ENCODE measurements at places on chromosomes 13 and 19.
A peak's percentile ranks its signal among the peaks of the same experiment; 100 is the strongest.

DNA sequence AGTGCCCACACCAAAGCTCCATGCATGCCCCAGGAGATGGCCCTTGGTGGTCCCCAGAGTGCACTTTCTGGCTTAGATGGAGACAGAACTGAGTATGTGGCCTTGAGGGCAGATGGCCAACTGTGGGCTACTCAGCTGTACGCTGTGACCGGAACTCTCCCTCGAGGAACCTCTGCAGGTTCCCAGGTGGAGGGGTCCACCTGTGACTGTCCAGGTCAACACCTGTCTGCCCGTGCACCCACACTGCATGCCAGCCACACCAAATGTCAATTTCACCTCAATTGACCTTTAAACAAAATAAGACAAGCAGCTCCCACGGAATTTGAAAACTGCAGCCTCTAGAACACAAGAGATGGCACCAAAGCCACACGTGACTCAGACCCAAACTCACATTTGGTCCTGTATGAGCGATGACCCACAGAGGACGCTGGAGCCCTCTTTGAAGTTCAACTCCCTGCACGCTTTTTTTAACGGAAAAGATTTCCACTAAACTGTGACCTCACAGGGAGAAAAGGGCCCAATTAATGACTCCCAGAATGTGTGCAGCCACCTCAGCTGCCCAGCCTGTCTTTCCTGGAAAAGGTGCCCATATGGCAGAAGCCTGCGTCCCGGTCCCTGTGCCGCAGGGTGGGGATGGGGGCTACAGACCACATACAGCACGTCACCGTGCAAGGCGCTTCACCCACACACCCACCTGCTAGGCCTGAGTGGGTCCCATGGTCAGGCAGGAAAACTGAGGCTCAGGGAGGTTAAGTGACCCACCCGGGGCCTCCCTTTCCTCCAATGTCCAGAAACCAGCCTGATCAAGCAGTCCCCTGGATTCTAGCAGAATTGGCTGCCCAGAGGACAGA, 47.7 kb downstream of the KLF2 start:
- no peak for DNase-seq

DNA sequence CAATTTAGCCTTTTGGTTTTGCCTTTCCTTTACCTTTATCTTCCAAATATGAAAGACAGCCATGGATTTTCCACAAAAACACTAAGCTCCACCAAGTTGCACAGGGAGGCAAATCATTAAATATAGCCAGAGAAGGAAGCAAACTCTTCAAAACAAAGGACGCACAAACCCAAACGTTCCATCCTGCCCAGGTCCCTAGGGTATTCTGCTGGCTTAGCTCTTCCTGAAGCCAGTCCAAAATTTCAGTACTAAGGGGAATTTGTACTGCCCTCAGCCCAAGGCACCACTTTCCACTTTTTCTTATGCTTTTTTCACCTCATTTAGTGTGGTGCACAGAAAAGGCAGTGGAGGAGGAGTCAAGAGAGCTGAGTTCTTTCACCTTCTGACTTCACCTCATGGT, 169.9 kb downstream of the FLT1 start:
- no peak for DNase-seq

GRCh38 chr13:46168783-46169182, 13.2 kb downstream of the LCP1 start:
- no peak for DNase-seq

- DNase-seq = peak; percentile 22
Observed at GRCh38 chr19:18202778-18203407, 949 bp downstream of the RAB3A start.

- DNase-seq = no peak
Observed at GRCh38 chr13:23928985-23929384, 31.7 kb upstream of the C1QTNF9B start.

- no peak for DNase-seq
Observed at GRCh38 chr19:7170983-7171382, 101.5 kb downstream of the ZNF557 start.

DNA sequence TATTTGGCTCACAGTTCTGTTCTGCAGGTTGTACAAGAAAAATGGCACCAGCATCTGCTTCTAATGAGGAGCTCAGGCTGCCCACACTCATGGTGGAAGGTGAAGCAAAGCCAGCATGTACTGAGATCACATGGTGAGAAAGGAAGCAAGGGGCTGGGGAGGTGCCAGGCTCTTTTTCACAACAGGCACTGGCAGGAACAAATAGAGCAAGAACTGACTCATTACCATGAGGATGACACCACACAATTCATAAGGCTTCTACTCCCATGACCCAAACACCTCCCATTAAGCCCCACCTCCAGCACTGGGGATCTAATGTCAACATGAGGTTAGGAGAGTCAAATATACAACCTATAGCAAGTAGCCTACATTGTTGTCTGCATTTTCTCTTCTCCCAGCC, 522.6 kb downstream of the RFC3 start:
- DNase-seq = no peak

DNA sequence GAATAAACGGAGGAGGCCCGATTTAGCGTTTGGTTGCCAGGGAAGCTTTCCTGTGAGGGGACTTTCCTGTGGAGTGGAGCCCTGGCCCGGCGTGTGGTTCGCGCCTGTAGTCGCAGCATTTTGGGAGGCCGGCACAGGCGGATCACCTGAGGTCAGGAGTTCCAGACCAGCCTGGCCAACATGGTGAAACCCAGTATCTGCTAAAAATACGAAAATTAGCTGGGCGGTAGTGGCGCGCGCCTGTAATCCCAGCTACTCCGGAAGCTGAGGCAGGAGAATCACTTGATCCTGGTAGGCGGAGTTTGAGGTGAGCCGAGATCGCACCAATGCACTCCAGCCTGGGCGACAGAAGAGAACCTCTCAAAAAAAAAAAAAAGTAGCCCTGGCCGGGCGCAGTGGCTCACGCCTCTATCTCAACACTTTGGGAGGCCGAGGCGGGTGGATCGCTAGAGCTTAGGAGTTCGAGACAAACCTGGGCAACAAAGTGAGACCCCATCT, 6.9 kb downstream of the KANK3 start:
- DNase-seq = no peak

DNA sequence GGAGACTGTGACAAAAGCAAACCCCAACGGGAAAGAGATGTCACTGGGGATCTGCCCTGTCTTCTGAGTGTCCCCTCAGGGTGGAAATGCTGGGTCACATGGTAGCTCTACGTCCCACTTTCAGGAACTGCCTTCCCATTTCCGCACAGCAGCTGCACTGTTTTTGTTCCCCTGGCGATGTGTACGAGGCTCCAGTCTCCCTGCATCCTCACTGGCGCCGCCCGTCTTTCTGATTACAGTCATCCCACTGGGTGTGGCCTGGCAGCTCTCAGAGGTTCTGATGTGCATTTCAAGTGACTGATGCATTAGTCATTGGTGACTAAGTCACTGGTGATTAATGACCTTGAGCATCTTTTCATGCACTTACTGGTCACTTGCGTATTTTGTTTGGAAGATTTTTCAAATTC, 21.2 kb downstream of the PCID2 start:
- peak; percentile 27 for DNase-seq

- peak; percentile 62 for DNase-seq
Observed at GRCh38 chr13:31045286-31046081, 113.0 kb downstream of the TEX26 start.

DNA sequence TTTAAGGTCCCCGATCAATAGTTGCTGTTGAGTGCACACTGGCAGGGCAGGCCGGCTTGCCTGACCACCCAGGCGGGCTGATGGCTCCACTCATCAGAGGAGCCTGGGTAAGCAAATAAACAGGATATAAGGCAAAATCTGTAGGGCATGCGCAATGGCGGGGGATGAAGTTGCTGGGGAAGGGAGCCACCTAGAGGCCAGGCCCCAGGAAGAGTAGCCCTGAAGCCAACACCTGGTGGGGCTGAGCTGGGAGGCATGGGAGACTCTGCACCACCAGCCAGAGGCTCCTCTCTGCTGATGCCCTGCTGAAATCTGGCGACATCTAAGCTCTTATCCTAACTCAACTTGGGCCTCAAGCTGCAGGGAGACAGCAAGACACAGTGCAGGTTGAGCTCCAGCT, 324.3 kb downstream of the ZNF536 start:
- DNase-seq = no peak

- no peak for DNase-seq
Observed at GRCh38 chr13:48976576-48977285, 1.0 kb downstream of the FNDC3A start.

DNA sequence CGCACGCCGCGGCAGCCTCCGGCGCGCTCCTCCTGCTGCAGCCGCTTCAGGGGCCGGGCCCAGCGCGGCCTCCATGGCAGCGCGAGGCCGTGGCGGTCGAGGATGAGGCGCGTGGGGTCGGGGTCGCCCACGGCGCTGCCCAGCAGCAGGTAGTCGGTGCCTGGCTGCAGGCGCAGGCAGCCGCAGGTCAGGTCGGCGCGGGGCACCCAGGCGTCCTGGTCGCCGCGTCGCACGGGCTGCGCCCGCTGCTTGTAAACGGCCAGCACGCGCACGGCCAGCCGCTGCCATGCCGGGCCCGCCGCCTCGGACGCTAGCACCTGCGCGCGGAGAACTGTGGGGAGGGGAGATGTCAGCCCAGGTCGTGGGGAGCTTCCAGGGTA, 11.1 kb downstream of the NTN5 start:
- no peak for DNase-seq

- DNase-seq = no peak
Observed at GRCh38 chr13:52104624-52105023, 24.2 kb downstream of the NEK5 start.

DNA sequence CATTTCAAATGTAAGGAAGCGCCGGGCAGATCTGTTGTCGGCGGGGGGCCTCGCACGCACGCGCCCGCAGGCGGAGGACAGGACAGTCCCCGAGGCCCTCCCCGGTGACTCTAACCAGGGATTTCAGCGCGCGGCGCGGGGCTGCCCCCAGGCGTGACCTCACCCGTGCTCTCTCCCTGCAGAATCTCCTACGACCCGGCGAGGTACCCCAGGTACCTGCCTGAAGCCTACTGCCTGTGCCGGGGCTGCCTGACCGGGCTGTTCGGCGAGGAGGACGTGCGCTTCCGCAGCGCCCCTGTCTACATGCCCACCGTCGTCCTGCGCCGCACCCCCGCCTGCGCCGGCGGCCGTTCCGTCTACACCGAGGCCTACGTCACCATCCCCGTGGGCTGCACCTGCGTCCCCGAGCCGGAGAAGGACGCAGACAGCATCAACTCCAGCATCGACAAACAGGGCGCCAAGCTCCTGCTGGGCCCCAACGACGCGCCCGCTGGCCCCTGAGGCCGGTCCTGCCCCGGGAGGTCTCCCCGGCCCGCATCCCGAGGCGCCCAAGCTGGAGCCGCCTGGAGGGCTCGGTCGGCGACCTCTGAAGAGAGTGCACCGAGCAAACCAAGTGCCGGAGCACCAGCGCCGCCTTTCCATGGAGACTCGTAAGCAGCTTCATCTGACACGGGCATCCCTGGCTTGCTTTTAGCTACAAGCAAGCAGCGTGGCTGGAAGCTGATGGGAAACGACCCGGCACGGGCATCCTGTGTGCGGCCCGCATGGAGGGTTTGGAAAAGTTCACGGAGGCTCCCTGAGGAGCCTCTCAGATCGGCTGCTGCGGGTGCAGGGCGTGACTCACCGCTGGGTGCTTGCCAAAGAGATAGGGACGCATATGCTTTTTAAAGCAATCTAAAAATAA, 18.2 kb downstream of the IL17D start:
- no peak for DNase-seq

GRCh38 chr13:90445179-90445578, 902.3 kb upstream of the MIR17HG start:
- no peak for DNase-seq

GRCh38 chr13:28820099-28821051, at the start of gene MTUS2:
Gene MTUS2 (plus strand): TSS chr13:28820339.
- DNase-seq = no peak

GRCh38 chr13:39631307-39631706, 24.2 kb upstream of the COG6 start:
- no peak for DNase-seq

GRCh38 chr13:51645154-51645650, 60.9 kb downstream of the WDFY2 start:
- DNase-seq = peak; percentile 10

DNA sequence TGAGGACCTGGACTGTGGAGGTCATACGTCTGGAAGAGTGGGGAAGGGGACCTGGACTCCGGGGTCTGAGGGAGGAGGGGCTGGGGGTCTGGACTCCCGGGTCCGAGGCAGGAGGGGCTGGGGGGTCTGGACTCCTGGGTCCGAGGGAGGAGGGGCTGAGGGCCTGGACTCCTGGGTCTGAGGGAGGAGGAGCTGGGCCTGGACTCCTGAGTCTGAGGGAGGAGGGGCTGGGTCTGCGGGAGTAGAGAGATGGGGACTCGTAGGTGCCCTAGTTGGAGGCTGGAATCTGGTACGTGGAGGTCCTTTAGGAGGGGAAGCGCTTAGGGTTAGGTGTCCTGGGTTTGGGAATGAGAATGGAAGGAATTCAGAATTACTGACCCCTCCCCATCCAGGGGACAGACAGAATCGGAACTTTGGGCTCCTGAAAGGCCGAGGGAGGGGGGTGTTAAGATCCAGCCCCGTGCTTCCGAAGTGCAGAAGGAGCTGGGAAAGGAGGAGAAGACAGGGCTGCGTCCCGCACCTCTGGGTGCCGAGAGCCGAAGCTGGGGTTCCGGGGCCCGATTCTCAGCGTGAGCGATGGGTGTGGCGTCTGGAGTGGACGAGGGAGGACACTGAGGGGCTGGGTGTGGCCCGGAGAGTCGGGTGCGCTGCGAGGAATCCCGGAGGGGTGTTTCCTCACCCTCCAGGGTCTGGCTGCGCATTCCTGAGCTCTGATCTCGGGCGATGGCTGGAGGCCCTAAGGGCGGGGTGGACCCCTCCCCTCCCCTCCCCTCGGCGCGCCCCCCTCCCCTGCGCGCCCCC, 608 bp downstream of the MYADM start:
- peak; percentile 46 for DNase-seq

DNA sequence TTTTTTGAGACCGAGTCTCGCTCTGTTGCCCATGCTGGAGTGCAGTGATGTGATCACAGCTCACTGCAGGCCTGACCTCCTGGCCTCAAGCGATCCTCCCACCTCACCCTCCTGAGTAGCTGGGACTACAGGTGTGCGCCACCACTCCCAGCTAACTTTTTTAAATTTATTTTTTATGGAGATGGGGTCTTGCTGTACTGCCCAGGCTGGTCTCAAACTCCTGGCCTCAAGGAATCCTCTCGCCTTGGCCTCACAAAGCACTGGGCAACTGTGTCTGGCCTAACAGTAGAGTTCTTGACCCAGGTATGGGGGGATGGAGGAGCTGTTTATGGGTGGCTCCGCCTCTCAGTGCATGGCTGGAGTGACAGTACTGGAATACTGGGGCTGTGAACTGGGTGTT, 59.6 kb downstream of the SMARCA4 start:
- DNase-seq = no peak

All from activated CD4-positive, alpha-beta T cell treated with anti-CD3 and anti-CD28 coated beads, Interleukin-2, amount 50 U/mL, for 1 hour (primary cell).